ENCODE measurements at places on chromosomes 6 and 20.

DNA sequence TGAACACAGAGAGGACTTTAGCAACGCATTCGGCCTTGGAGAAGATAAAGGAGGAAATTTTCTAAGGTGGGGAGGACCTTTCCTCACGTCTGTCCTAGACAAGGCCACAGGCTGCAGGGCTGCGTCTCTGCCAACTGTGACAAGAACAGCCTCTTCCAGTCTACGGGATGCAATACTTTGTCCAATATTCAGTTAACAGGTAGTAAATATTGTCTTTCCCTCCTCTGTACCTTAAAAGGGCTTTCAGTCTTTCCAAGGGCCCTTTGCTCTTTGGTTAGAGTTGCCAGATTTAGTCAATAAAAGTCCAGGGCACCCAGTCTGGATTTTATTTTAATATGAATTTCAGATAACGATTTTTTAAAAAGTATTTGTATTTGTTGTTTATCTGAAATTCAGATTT, 78.2 kb downstream of the ELOVL4 start:
- no peak for DNase-seq

DNA sequence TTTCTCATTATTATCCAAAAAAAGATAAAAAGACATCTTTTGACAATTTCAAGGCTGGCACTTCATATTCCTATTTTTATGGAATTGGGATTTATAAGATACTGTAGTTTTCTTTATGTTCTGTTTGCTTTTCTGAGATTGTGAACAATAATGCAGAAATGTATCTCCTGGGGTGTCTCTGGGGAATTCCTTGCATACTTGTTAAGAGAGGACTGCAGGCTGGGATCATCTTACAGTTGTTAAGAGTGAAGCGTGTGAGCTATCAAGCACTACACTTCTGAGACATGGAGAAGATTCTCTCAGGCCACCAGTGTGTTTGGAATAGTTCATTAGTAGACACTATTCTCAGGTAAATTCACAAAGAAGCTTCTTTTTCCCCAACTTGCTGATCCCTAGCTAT, 963.3 kb upstream of the GJE1 start:
- no peak for DNase-seq

DNA sequence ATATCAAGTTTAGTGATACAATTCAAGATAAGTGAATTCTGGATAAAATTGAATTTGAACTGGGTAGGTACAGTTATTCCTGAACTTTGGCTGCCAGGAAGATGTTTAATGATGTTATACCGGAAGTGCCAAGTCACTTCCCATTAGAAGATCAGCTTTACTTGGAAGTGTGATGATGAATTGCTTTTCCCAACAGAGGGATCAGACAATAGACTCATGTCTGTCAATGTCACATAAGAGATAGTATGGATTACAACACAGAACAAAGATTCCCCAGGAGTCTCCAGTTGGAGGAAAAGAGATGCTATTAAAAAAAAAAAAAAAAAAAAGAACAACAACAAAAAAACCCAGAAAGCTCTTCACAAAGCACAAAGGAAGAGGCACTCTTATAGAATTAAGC, 497.9 kb upstream of the EPHA7 start:
- no peak for DNase-seq

DNA sequence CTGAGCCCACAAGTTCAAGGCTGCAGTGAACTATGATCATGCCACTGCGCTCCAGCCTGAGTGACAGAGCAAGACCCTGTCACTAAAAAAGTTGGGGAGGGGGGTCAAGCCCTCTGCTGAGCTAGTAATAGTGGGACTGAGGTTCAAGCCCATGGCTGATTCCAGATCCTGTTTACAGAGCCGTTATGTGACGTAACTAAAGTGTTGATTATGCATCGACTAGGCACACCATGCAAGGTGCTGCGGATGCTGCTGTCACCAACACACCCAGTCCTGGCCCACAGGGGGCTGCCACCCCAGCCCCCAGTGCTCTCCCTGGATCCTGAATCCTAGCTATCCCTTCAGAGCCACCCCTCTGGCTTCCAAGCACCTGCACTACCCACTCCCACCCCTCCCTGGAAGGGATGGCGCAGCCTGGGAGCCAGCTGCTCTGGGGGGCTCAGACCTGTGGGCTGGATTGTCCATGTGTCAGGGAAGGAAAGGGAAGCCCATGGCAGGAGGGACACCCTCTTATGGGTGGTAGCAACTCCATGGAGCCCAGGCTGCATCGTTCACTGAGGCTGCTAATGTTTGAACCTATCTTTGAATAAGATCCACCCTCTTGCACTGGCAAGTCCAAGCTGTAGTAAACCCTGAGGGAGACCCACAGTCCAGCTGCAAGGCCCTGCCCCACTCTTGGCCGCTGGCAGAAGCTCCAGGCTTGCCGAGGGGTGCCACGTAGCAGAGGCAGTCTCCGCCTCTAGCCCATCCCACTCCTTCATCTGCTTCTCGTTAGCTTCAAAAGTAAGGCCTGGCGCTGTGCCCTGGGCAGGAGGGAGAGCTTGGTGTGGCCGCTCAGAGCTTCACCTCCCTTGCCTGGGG, 95.0 kb downstream of the SNX5 start:
- DNase-seq: peak; percentile 57

GRCh38 chr6:31169123-31169857, 1.2 kb downstream of the POU5F1 start:
- no peak for DNase-seq

DNA sequence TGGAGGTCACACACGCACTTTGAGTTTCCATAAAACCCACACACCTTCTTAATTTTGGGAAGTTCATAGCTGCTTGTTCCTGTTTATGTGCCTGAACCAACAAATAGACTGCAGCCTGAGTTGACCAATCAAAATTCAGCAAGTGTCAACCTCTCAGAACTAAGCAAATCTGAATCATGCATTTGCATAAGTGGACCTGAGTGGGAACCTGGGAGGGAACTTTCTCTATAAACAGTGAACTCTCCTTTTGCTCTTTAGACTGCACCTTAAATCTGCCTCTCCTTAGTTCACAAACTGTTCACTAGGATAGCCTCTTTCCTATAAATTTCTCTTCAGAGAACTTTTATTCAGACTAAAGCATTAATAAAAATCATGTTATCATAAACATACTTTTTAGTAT, 37.9 kb downstream of the SLC17A1 start:
- no peak for DNase-seq

DNA sequence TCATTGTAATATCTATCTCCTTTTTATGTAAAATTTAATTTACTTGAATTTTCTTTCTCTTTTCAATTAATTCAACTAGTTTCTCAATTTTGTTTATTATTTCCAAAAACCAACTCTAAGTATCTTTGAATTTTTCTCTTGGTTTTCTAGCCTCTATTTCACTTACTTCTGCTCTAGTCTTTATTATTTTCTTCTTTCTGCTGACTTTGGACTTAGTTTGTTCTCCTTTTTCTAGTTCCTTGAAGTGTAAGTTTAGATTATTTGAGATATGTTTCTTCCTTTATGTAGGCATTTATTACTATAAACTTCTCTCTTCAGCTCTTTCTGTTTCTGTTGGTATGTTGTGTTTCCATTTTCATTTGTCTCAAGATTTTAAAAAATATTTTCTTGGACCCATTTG, 70.8 kb downstream of the TNFAIP3 start:
- no peak for DNase-seq

DNA sequence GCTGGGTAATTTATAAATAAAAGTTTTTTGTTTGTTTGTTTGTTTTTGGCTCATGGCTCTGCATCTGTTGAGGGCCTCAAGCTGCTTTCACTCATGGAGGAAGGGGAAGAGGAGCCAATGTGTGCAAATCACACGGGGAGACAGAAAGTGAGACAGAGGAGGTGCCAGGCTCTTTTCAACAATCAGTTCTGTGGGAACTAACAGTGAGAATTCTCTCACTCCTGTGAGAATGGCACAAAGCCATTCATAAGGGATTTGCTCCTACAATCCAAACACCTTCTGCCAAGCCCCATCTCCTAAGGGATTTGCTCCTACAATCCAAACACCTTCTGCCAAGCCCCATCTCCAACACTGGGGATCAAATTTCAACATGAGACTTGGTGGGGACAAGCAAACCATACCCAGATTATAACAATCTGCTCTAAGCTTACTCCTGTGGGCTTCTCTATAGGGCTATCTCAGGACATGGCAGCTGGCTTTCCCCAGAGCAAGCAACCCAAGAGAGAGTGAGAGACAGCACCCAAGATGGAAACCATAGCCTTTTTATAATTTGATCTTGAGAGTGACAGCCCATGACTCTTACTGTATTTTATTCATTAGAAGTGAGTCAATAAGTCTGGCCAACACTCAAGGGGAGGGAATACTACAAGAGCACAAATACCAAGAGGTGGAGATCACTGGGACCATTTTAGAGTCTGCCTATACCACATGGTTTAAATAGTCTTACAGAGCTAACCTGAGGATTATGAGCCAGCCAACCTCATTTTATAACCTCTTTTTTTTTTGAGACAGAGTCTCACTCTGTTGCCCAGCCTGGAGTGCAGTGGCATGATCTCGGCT, 22.8 kb upstream of the LRRC1 start:
- no peak for DNase-seq

Measured in HT1080 (cell line).